Activated effector memory CD4-positive, alpha-beta T cell treated with Interleukin-2 at 50 U/mL for 16 hours (primary cell): ENCODE measurements at places on chromosomes 11 and 22.

DNA sequence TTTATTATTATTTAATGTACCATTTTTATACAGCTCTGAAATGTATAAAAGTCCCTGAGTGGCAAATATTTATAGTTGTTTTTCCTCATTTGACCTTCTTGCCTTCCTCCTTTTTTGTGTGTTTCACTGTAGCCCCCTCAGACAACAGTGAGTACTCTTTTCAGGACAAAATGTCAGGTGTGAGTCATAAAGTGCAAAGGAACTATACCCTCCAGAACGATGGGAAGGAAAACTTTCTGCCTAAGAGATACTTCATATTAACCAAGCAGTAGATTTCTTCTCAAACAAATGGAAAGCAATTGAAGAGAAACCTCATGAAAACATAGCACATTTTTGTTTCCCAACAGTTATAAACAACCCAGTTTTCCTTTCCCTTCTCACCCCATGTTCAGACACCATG, 16.1 kb upstream of the MS4A7 start:
- no peak for DNase-seq

GRCh38 chr11:5618807-5619206, 6.0 kb upstream of the TRIM34 start:
- DNase-seq, result no peak

- DNase-seq, result no peak
Observed at GRCh38 chr22:19130959-19131684, at the start of gene TSSK2. Gene TSSK2, plus strand, starts transcription at chr22:19131308. Its CDS starts 92 bp downstream, at chr22:19131400.

DNA sequence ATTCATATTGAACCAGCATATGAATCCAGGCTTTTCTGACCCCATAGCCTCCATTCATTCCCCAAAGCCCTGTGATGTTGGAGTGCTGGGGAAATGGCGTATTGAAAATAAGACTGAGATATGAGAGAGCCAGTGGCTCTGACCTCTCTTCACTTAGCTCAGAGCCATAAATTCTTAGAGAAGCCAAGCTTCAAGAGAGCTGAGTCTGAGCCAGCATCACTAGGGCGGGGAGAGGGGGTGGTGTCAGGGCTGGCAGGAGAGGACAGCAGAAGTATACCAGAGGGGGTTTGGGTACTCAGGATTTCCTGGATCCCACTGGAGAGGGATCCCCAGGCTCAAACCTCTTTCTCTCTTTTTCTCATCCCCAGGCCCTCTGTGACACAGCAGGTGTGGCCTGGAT, 16.7 kb upstream of the MOGAT2 start:
- no peak for DNase-seq

DNA sequence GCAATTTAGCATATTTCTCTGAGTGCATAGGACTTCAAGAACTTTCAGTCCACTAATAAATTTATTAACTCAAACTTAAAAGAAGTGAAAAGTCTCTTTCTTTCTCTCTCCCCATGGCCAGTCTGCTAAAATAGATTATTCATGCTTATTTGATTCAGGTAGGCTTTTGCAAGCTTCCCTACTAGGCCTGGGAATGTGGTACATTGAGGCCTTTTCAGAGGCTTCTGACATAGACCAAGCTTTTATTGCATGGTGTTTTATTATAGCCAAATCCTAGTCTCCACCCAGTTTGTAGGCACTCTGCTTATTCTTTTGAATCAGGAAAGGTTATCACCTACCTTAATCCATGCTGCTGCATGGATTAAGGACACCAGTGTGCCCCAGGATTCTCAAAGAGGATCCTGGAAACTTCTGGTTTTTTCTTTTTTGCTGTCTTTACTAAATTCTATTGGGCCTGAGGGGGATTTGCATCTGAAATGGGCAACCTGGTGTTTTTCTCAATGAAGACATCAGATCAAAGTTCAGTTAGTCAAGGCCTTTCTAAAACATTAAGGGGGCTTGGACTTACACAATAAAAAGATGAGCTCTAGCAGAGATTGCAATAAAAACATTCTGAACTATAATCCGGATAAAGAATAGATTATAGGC, 92.2 kb downstream of the ELP4 start:
- DNase-seq, result no peak

DNA sequence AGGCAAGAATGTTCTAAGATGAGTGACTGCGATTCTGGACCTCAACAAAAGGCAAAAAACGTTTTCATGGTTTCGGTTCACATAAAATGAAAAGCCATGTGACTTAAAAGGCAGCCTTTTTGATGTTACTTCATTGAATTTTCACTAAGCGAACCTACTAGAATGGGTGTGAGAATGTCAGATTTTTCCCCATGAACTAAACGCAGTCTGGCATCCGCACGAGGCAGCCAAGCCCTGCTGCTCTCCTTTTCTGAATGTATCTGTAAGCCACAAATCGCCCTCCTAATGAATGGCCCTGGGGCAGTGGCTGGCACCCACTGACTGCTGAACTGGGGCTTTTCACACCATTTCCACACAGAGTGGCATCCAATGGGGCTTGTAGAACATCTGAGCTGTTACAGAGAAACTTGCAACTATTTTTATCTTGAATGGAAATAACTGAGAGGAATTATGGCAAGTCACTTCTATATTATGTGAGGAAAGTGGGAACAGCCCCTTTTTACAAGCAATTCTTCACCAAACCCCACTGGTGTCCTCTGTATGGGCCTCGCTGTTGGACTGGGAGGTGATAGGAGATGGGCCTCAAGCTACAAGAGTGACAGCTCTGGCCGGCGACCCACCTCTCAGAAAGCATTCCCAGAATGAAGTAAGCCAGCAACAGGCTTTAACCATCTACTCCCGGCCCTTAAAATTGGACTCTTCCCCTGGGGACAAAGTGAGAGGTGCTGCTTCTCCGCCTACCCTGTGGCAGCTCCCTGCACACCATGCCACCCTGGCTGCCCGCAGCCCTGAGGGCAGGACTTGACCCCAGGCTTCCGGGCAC, 29.4 kb downstream of the PPP2R1B start:
- DNase-seq, result no peak

GRCh38 chr11:13343067-13343466, 65.5 kb downstream of the BMAL1 start:
- DNase-seq, result no peak

DNA sequence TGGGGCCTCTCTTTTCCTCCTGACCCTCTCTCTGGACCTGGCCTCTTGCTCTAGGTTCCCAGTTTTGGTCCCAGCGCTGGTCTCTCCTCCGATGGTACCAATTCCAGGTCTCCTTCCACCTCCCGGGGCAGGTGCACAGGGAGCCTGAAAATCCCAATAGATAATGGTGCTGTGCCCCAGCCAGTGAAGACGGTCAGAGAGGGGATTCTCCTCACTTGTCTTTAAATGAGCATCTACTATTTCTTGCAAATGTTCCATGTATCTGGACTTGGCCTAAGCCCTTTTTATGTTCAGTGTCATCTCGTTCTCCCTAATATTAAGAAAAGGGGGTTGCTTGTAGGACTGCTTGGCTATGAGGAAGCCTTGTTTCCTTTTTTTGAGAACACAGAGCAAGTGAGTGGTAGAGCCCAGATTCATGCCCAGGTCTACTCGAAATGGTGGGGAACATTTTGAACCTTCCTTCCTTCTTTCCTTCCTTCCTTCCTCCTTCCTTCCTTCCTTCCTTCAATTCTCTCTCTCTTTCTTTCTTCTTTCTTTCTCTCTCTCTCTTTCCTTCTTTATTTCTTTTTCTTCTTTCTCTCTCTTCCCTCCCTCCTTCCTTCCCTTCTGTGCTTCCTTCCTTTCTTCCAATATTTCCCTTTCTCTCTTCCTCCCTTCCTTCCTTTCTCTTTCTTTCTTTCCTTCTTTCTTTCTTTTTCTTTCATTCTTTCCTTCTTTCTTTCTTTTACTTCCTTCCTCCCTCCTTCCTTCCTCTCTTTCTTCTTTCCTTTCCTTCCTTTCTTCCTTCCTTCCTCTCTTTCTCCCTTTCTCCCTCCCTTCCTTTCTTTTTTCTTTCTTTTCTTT, 620 bp downstream of the APOBEC3A start:
- DNase-seq, result no peak

GRCh38 chr11:97079244-97079643, 689.4 kb downstream of the JRKL start:
- DNase-seq, result no peak

GRCh38 chr22:44091021-44091721, 67.1 kb downstream of the PARVB start:
- DNase-seq, result no peak

- DNase-seq, result no peak
Observed at GRCh38 chr11:109658190-109658589, 236.2 kb downstream of the C11orf87 start.

DNA sequence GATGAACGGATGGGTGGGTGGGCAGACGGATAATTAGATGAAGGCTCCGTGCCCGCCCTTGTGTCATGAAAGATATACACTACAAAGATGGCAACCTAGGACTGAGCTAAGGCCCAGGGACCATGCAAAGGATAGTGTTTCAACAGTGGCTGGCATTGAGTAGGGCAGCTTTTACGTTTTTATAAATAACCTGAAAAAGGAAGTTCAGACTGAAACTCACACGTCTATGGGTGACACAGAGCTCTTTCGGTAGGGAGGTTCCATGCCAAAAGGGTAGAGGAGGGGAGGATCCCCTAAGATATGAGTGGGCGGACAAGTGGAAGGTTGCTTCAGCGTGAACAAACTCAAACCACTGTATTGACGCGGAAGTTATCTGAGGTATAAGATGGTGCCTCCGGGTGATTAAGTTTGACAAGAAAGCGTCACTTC, 90.5 kb downstream of the UBASH3B start:
- no peak for DNase-seq

- DNase-seq, result no peak
Observed at GRCh38 chr22:17013396-17014100, 5.5 kb upstream of the GAB4 start.

GRCh38 chr22:24510637-24511625, 15.8 kb downstream of the UPB1 start:
- no peak for DNase-seq

DNA sequence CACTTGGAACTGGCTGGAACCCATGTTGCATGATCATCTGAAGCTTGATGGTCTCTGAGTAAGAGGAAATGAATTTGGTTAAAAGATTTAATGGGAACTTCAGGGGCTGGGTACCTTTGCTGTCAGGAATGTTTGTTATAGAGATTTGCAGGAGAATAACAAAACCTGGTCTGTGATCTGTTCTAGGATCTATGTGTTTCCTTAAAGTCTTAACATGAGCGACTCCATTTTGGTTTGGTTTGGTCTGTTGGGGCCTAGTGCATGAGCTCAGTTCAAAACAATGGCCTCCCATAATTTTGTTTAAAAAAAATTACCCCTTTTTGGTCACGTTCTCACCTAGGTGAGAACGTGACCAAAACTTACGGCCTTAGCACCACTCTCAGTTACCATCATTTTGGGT, 28.1 kb downstream of the TSKU start:
- DNase-seq, result no peak

DNA sequence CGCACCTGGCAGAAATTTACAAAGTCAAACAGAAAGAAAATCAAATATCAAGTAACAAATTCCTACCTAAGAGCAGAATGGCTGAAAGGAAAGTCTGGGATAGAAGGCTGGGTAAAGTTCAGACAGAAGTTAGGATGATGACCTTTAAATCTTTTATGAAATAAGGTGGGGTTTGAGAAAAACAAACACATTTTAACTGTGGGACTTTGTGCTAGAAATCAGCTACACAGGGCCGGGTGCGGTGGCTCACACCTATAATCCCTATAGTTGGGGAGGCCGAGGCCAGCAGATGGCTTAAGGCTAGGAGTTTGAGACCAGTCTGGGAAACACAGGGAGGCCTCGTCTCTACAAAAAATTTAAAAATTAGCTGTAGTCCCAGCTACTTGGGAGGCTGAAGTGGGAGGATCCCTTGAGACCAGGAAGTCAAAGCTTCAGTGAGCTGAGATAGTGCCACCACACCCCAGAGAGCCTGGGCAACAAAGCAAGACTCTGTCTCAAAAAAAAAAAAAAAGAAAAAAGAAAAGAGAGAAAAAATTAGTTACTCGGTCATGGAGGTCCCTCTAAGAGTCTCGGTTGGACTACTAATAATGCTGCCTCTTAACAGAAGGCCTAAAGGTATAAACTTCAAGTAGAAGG, 119.7 kb upstream of the BID start:
- no peak for DNase-seq

- no peak for DNase-seq
Observed at GRCh38 chr22:19875061-19875530, 20.4 kb upstream of the GNB1L start.

- no peak for DNase-seq
Observed at GRCh38 chr11:34395916-34396550, 38.2 kb upstream of the ABTB2 start.

- DNase-seq, result peak; percentile 56
Observed at GRCh38 chr11:134033696-134034491, 35.0 kb upstream of the JAM3 start.

DNA sequence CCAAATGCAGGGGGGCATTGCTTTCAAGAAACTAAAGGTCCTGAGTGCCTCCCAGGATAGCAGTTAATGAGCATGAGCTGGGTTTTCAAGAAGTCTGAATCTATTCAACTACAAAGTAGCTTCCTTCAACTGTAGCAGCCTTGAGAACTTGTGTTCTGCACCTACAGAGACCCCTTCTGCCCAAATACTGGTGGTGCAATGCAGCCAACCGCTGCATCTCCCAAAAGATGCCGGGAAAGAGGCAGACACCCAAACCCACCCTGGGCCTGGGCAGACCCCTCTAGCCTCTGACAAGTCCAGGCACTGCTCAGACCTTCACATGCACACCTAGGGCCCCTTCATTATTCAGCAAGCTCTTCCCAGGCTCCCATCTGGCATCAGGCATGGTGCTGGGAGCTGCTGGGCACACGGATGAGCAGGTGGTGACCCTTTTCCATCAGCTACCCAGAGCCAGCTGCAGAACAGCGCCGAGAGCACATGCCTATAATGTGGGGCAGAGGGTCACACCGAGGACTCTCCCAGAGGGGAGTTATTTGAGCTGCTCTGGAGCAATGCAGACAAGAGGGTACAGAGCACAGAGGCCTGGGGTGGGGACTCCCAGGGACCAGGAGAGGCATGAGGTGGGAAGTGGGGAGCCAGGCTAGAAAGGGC, 44.9 kb upstream of the ETS1 start:
- DNase-seq, result peak; percentile 33

DNA sequence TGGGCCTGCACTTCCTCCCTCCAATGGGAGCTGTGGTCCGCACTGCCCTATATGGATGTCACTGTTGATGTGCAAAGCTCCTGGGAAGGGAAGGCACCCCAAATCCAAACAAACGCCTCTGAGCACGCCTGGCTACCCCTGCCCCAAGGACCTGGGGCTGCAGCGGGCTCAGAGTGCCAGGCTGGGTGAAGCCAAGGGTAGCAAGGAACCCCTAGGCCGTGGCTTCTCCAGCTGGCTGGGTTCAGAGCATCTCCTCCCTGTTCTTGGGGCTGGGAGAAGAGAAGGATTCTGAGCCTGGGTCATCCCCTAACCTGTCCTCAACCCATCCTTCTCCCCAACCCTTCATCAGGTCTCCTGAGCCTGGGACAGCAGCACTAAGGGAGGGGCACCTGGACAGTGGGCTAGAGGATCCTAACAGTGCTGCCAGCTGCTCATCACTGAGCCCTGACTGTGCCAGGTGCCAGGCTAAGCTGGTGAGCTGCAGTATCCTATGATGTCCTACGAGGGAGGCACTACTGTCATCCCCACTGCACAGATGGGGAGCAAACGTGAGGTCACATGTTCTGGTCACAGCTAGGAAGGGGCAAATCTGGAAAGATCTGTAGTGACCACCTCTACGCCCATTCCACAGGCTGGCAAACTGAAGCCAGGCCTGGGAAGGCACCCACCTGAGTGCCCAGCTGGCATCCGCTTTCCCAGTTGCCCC, 3.0 kb downstream of the SSTR3 start:
- no peak for DNase-seq
